ENCODE measurements at places on chromosomes 7 and 10.

GRCh38 chr7:64516451-64516850 is 46.4 kb downstream of the ZNF680 start:
- H3K27ac ChIP-seq, result no peak overlapping the region
- no peaks in the 10 kb centered on the region for H3K27me3 ChIP-seq
- H3K4me1 ChIP-seq, result no peaks in the 10 kb centered on the region
- DNase-seq, result no peak

DNA sequence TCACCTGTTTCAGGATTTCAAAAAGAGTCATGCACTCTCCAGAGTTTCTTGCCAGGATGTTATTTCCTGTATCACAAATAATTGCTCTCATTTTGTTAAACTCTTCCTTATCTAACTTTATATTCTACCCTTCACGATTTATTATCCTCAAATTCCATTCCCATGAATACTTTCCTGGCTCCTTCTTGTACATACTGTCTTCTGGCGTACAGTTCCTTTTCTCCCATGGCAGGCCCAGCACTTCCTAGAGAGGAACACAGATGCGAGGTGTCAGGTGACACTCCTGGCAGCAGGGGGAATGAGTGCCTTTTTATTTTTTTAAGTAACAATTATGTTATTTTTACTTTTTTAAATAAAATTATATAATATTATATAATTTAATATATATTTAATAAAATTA is 411.9 kb downstream of the TFEC start:
- H3K27me3 ChIP-seq, result no peaks in the 10 kb centered on the region
- no peak overlapping the region for H3K4me3 ChIP-seq
- H3K27ac ChIP-seq, result no peak overlapping the region

- no peak overlapping the region for H3K4me3 ChIP-seq
- no peaks in the 10 kb centered on the region for H3K36me3 ChIP-seq
- H3K27ac ChIP-seq, result peak overlapping the region; percentile 13
- H3K4me1 ChIP-seq, result peaks cover 3% of the 10 kb centered on the region
- peak; percentile 49 for DNase-seq
- no peaks in the 10 kb centered on the region for H3K27me3 ChIP-seq
These were observed 4.3 kb upstream of the KCNMA1 start for GRCh38 chr10:77641788-77642397.

DNA sequence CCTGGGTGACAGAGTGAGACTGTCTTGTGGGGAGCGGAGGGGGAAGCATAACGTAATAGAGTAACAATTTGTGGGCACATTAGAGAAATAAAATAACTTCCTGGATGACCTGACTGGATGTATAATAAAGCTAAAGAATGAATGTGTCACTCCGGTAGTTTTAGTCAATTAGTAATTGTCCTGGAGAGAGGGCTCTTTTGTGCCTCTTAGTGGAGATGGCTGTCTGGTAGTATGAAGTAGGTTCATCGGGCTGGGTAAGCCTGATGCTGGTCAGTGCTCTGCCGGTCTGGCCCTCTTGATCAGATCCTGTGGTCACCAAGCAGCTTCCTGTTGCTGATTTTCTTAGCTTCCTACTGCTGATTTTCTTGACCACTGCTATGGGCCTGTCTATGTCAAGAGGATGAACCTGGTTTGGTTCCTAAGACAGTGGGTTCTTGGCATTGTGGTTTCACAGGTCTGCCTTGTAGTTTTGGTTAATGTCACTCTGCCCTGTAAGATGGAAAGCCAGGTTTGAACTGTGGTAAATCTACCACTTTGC is 34.1 kb downstream of the ZRANB1 start:
- H3K27ac ChIP-seq, result no peak overlapping the region
- H3K36me3 ChIP-seq, result peaks cover 33% of the 10 kb centered on the region
- no peak for DNase-seq
- no peak overlapping the region for H3K4me3 ChIP-seq
- peaks cover 36% of the 10 kb centered on the region for H3K4me1 ChIP-seq
- H3K27me3 ChIP-seq, result no peaks in the 10 kb centered on the region

GRCh38 chr10:105743343-105744056 is 1102.4 kb downstream of the SORCS3 start:
- H3K27me3 ChIP-seq, result no peaks in the 10 kb centered on the region
- H3K36me3 ChIP-seq, result no peaks in the 10 kb centered on the region
- no peaks in the 10 kb centered on the region for H3K4me1 ChIP-seq
- DNase-seq, result no peak

- no peak overlapping the region for H3K4me3 ChIP-seq
- H3K27ac ChIP-seq, result no peak overlapping the region
- no peaks in the 10 kb centered on the region for H3K4me1 ChIP-seq
- H3K36me3 ChIP-seq, result no peaks in the 10 kb centered on the region
These were observed 65.8 kb downstream of the APBB1IP start for GRCh38 chr10:26503911-26504310.

DNA sequence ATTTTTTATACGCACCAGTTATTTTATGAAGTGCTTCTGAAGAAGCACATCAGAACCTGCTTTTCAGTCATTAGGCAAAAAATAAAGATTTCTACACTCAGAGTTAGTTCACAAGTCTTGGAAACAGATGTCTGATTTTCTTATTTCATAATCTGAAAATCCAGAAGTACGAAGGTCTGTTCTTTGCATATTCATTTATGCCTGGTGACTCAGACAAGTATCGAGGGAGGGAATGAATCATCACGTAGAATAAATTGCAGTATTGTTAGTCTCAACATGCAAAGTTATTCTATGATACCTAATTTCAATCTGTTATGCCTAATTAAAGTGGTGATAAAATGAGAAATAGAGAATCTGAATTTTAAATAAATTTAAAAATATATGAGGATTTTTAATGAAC is 113.6 kb upstream of the SEM1 start:
- no peaks in the 10 kb centered on the region for H3K27me3 ChIP-seq
- DNase-seq, result no peak
- H3K27ac ChIP-seq, result no peak overlapping the region
- no peaks in the 10 kb centered on the region for H3K36me3 ChIP-seq
- H3K4me3 ChIP-seq, result no peak overlapping the region
- no peaks in the 10 kb centered on the region for H3K4me1 ChIP-seq

GRCh38 chr7:47937711-47938573 is 10.3 kb downstream of the PKD1L1 start:
- H3K4me3 ChIP-seq, result no peak overlapping the region
- H3K27me3 ChIP-seq, result no peaks in the 10 kb centered on the region
- H3K36me3 ChIP-seq, result no peaks in the 10 kb centered on the region
- no peak for DNase-seq

DNA sequence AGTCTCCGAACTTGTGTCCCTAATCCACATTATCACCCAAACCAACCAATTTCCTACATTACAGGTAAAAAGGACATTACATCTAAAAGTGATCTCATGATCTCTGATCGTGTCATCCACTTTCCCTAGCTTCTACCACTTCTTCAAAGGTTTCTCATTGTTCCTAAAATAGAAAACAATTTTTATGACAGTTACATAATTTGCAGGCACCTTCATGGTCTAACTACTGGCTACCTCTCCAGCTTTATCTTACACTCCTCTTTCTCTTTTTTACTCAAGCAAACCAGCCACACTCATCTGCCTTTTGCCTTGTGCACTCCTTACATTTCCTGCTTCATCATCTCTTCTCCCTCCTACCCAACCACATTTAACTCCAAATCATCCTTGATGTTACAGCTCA is 886.7 kb upstream of the SORCS1 start:
- no peaks in the 10 kb centered on the region for H3K36me3 ChIP-seq
- H3K4me1 ChIP-seq, result no peaks in the 10 kb centered on the region
- no peak overlapping the region for H3K4me3 ChIP-seq
- no peak overlapping the region for H3K27ac ChIP-seq
- H3K27me3 ChIP-seq, result no peaks in the 10 kb centered on the region
- DNase-seq, result no peak

GRCh38 chr10:12412666-12413368 is 63.5 kb downstream of the CAMK1D start:
- no peak for DNase-seq
- no peaks in the 10 kb centered on the region for H3K36me3 ChIP-seq
- H3K4me3 ChIP-seq, result no peak overlapping the region
- no peaks in the 10 kb centered on the region for H3K27me3 ChIP-seq

- H3K4me1 ChIP-seq, result no peaks in the 10 kb centered on the region
- DNase-seq, result no peak
- no peaks in the 10 kb centered on the region for H3K27me3 ChIP-seq
- no peak overlapping the region for H3K27ac ChIP-seq
- H3K4me3 ChIP-seq, result no peak overlapping the region
- no peaks in the 10 kb centered on the region for H3K36me3 ChIP-seq
These were observed 462.9 kb downstream of the PTPRN2 start for GRCh38 chr7:158124671-158125079.

GRCh38 chr7:108347616-108348015 is 108.6 kb downstream of the NRCAM start:
- H3K36me3 ChIP-seq, result no peaks in the 10 kb centered on the region
- no peak overlapping the region for H3K27ac ChIP-seq
- H3K4me3 ChIP-seq, result no peak overlapping the region

GRCh38 chr10:77571490-77571889 is 66.1 kb downstream of the KCNMA1 start:
- peaks cover 26% of the 10 kb centered on the region for H3K4me1 ChIP-seq
- H3K36me3 ChIP-seq, result no peaks in the 10 kb centered on the region
- no peak for DNase-seq
- H3K4me3 ChIP-seq, result no peak overlapping the region
- H3K27me3 ChIP-seq, result no peaks in the 10 kb centered on the region
